ENCODE measurements at places on chromosomes 13 and 19. TPM values are rescaled to one million over a fixed set of nuclear protein-coding genes. Genes with fewer than 3 reads are reported as not detected.

DNA sequence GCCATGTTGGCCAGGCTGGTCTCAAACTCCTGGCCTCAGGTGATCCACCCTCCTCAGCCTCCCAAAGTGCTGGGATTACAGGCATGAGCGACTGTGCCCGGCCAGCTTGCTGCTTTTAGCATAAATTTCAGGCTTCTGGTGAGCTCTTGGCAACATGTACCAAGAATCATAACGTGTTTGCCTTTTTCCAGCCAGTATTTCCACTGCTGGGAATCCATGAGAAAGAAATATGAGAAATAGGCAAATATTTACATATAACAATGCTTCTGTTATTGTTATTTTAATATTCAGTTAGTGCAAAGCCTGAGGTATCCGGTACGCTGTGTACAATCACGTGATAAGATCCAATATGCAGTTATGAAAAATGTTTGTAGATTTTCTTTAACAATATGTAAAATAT is 29.2 kb upstream of the CERS4 start:
- H3K27me3 ChIP-seq: no peaks in the 10 kb centered on the region
- H3K36me3 ChIP-seq: no peaks in the 10 kb centered on the region
- no peak for DNase-seq
- H3K27ac ChIP-seq: no peak overlapping the region
- H3K4me3 ChIP-seq: no peak overlapping the region

DNA sequence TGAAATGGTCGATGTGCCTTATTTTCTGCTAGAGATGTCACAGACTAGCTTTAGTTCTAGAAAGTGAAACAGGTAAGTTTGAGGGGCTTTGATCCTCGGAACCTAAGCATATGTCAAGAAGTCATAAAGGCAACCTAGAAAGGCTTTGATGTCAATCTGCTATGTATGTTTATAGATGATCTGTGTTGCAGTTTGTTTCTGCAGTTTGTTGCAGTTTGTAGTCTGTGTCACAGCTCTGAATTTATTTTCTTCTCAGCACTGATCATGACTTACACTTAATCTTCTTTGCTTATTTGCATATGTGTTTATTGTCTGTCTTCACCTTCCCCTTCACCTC is 5.9 kb downstream of the LSM14A start:
- H3K4me3 ChIP-seq: peak overlapping the region; percentile 43
- no peaks in the 10 kb centered on the region for H3K27me3 ChIP-seq
- H3K36me3 ChIP-seq: peaks cover 51% of the 10 kb centered on the region
- H3K4me1 ChIP-seq: peaks cover 79% of the 10 kb centered on the region

DNA sequence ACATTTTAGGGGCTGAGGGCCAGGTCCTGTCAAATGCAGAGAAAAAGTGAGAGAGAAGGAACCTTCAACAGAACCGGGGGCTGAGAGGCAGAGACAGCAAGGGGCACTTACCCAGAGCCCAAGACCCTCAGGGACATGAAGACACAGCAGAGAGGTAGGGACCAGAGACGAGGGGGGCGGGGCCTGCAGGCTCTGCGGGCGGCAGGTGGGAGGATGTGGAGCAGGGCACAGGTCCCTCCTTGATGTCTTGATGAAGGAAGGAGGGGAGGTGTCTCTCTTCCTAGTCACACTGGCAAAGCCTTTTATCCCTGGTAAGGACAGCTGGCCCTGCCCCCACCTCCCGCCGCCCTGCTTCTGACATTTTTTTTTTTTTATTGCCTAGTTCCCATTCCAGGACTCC is at the start of gene KLK14:
Gene KLK14 (minus strand): TSS at position 277 of the 400 bp plus-strand sequence. CDS start 273 bp downstream, at position 4.
- no peak within 1 kb of the TSS for H3K27ac ChIP-seq
- peaks cover 7% of the 10 kb centered on the region for H3K27me3 ChIP-seq

The CCDC9 gene
- 22.4 TPM for total RNA-seq

DNA sequence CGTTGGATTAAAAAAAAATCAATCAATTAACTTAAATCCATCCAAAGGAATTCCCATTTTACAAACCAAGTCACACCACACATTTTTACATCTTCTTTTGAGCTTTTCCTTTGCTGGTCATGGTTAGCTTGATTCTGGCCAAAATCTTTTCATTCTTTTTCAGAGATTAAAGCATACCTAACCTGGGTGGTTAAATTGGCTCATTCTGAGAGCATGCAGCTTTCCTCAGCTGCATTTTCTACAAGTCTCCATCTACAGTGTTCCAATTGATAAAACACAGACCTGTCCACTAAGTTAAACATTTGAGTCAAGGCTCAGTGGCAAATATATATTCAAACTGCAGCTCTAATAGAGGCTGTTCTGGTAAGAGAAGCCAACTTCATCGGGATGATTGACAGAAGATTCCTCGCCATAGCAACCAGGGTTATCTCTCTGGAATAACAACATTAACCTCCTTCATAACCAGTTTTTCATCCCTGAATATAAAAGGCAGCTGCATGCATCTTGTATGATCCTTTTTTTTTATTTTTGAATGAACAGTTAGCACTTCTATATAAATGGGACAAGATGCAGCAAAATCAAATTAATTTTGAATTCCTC is 106.2 kb downstream of the DNAJC15 start:
- peaks cover 11% of the 10 kb centered on the region for H3K4me1 ChIP-seq
- H3K4me3 ChIP-seq: no peak overlapping the region
- peaks cover 3% of the 10 kb centered on the region for H3K27me3 ChIP-seq
- DNase-seq: no peak
- no peaks in the 10 kb centered on the region for H3K36me3 ChIP-seq
